ENCODE measurements at places on chromosomes 11 and 22.

GRCh38 chr11:94741022-94741679 lies 27.0 kb upstream of the AMOTL1 start:
- DNase-seq: no peak

DNA sequence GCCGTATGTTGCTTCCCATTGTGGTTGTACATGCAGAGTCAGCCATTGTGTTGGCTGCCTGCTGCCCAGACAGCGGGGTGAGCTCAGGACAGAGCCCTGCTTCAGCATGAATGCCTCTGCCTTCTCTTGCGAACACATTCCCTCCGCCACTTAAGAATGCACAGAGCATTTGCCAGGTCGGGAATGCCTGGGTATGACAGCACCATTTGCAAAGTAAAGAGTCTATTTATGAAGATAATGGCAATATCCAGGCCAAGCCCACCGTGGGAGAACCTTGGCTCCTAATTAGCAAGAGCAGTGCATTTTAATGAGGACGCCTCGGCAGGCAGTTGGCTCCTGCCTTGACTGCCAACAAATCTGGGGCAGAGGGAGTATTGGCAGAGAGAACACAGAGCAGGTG lies 62.5 kb upstream of the SORL1 start:
- DNase-seq: no peak

- no peak for DNase-seq
Observed at GRCh38 chr22:21026783-21027692, 5.3 kb downstream of the SLC7A4 start.

GRCh38 chr11:45864041-45864440 lies 16.8 kb downstream of the CRY2 start:
- no peak for DNase-seq

GRCh38 chr11:134050541-134051383 lies 18.1 kb upstream of the JAM3 start:
- peak; percentile 54 for DNase-seq

DNA sequence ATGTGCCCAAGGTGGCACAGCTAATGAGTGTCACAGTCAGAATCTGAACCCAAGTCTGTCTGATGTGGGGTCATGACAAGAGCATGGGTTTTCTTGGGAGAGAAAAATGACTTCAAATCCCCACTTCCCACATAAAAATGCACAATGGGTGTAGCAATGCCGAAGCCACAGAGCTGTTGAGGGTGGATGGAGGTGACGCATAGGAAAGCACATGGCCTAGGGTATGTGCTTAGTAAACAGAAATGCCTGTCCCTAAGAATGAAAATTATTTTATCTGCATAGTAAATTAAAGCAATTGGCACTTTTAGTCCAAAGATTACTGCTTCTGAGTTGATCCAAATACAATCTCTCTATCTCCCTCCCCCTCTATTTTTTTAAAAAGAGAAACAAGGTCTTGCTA lies 10.9 kb downstream of the MICAL3 start:
- no peak for DNase-seq

- no peak for DNase-seq
Observed at GRCh38 chr11:115257678-115258077, 246.5 kb downstream of the CADM1 start.

DNA sequence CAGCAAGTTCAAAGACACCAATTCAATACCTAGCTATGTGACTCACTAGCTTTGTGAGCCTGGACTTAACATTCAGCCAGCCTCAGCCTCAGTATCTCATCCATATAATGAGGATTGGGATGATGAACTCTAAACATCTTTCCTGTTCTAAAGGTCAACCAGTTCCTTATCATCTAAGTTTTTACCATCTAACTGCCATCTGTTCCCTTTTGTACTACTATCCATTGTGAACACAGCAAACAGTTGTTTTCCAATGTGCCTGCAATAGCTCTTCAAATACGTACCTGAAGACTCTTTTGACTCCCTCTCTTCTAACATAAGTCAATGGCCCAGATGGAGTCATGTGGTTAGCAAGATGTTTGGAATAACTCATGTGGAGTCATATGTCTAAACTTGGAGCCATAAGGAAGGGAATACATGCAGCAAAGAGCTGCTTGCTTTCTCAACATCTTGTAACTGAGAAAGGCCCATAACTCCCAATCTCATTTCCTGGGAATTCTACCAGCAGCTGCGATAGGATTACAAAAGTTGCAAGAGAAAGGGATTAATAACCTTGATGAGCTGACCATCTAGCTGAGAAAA lies 19.4 kb downstream of the SYTL2 start:
- DNase-seq: no peak

Data from activated T-helper 1 cell treated with anti-CD3 and anti-CD28 coated beads, Interleukin-2, amount 50 U/mL, for 16 hours (primary cell).